Stimulated activated CD4-positive, alpha-beta T cell treated with anti-CD3 and anti-CD28 coated beads, Interleukin-4, amount 100 ng/mL, for 4 hours (primary cell): ENCODE measurements at places on chromosomes 16 and 17.

- DNase-seq, result no peak
Observed at GRCh38 chr16:65757064-65757463, 609.4 kb upstream of the CDH5 start.

GRCh38 chr16:4114257-4115208 lies 1.7 kb downstream of the ADCY9 start:
- DNase-seq, result no peak

DNA sequence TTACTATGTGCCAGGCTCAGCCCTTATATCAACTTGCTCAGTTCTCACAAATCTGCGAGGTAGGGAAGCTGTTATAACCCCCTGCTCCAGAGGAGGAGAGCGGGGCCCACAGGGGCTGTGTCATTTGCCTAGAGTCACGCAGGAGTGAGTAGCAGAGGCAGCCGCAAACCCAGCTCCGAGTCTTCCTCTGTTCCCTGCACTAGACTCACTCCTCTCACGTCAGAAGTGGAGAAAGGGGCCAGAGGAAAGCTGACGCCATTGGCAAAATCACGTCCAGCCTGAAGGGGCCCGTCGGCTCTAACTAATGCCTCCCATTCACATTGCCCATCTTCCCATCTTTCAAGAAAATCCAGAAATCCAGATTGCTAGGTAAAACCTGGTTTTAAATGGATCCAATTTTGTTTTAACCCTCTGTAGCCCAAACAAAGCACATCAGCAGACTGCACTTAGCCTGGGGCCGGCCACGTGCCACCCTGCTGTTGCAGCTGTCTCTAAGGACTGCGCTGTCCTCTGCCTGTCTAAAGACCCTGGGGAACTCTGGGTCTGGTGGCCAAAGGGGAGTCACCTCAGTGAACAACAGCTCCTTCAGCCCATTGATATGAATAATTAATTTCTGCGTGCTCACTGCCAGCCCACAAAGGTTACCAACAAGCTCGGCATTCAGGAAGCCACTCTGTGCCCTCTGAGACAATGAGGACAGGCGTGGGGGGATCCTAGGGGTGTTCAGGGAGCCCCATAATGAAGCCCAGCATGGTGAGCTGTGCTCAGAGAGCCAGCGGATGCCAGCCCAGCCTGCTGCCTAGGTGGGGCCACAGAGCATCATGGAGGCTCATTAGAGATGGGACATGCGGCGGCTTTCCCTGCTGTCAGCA lies 36.7 kb upstream of the ABR start:
- DNase-seq, result no peak

GRCh38 chr16:65908568-65908967 lies 457.9 kb upstream of the CDH5 start:
- no peak for DNase-seq

GRCh38 chr16:66455970-66456369 lies 28.9 kb downstream of the BEAN1 start:
- no peak for DNase-seq

DNA sequence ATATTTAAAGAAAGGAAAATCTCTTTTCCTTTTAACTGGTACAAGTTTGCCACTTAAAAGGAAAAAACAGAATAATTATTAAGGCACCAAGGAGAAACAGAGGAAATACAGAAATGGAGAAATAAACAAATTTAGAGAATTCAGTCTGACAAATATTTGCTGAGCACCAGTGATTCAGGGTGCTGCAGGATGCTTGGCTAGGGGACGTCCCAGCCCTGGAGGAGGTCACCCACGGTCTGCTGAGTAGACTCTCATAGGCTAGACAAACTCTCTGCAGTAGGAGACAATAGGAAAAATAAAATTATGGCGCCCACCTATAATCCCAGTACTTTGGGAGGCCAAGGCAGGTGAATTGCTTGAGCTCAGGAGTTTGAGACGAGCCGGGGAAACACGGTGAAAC lies 15.9 kb downstream of the C1QTNF1 start:
- DNase-seq, result no peak

DNA sequence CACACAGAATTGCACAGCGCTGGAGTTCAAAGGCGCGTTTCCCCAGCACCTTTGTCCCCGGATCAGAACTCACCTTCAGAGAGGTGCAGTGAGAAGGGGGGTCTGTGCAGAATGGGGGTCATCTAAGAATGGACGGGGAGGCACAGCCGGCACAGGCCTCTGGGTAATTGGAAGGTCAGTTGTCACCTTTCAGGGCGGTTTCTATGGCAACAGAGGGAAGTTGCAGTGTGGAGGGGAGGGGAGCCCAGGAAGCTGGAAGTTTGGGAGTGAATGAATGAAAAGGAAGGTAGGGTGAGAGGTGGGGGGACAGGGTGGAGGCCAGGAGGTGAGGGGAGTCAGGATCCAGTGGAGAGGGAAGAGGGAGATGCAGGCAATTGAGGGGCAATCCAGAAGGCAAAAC lies 12.4 kb upstream of the KCNG4 start:
- DNase-seq, result no peak

- no peak for DNase-seq
Observed at GRCh38 chr16:53822936-53823529, 119.1 kb downstream of the FTO start.
